ENCODE measurements at places on chromosomes 12 and 14.

DNA sequence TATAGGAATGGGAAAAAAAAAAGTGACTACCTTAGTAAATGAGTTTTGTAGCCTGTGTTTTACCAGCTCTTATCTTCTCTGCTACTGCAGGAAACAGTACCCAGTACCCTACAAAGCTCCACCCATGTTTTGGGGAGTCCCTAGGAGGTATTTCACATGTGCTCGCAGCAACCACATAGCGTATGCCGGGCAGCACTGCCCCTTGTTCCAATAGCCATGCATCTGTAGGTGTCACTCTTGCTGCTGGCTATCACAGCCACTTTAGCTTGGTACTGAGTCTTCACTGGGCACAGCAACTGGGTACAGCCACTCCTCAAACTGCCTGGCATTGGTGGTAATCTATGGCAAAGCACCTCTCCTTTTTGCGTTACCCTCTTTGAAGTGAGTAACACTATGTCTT, 2.0 kb upstream of the MDM1 start:
- peak; percentile 48 for DNase-seq

DNA sequence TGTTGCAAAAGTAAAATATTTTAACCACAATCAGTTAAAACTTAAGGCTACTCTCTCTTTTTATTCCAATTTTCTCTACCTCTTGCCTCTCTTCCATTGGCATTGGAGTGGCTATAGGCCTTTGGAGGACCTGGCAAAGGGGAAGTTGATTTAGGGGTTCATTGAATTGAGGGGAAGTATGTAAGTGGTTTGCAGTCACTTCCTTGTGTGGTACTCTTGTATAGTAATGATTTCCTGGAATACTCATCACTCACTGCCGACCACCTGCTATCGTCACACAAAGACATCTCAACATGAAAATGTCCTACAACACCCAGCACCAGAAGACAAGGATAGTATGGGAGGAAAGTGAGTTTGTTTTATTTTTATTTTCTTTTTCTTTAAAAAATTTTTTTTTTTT, 45.7 kb upstream of the CPM start:
- DNase-seq: peak; percentile 48

DNA sequence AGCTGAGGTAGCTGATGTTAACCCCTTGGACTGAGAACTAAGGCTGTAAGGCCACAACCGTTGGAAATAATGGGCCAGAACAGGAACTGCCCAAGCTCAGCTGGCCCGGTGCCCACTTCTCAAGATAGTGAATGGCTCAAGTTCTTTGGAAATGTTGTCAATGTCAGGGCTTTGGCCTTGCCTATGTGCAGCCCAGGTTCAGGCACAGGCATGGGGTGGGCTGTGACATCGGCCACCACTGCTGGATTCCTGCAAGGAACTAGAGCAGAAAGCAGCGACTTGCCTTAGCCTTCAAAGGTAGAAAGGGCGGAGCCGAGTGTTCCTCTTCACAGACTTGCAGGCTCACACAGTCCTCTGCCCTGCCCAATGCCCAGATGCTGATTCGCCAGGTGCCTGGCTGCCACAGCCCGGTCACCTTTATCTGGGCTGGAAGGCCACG, 291.2 kb downstream of the ZFP36L1 start:
- DNase-seq: peak; percentile 55

DNA sequence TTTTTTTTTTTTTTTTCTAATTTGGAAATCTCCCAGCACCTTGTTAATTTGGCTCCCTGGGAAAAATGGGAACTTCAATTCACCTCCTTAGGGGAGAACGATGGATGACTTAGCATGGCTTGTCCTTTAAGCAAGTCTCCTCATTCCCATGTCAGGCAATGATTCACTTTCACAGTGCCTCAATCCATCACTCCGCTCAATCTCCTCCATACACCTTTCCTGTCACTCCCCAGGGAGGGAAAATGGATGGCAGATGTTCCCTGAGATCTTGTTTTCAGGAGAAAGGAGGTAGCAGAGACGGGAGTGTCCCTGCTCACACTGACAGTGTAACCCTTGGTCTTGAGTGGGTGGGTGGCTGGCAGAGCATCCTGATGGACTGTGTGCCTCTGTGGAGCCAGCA, 51.0 kb downstream of the SLC8A3 start:
- DNase-seq: no peak

- no peak for DNase-seq
Observed at GRCh38 chr14:100537446-100538350, 49.5 kb downstream of the BEGAIN start.

- DNase-seq: no peak
Observed at GRCh38 chr14:102078831-102079699, 7.8 kb downstream of the HSP90AA1 start.

DNA sequence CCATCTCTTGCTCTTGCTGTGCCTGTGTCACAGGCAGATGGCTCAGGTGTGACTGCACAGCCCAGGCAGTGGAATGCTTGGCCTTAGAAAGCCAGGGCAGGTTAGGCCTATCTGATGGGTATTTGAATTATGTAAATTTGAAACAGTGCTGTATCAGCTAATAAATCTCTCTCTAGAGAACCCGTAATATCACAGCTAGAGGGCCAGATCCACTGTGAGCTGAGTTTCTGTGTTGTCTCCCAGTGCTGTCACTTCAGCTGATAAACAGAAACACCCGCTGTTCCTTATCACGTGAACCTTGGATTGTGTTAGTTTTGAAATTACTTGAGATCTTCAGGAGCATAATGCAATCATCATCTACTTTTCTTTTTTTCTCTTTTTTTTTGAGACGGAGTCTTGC, 21.5 kb upstream of the ALDH2 start:
- no peak for DNase-seq

GRCh38 chr12:126425264-126425663, 1360.0 kb downstream of the AACS start:
- DNase-seq: no peak

DNA sequence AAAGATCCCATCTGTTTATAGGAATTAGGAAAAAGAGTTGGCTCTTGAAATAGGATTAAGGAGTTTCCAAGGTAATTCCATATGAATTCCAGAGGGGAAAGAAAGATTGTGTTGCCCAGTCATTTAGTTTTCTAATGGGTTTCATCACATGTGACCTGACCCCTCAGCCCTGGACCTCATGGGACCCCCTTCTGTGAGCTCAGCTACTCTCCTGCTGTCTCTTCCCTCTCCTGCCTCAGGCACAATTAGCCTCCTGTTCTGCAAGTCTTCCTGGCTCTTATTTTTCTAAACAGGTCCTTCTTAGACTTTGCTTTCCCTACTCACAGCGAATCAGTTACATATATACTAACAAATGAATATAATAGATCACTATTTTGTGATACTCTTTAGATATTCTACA, 237.7 kb downstream of the TRHDE start:
- no peak for DNase-seq

- no peak for DNase-seq
Observed at GRCh38 chr12:90399357-90399756, 555.6 kb downstream of the CCER1 start.

DNA sequence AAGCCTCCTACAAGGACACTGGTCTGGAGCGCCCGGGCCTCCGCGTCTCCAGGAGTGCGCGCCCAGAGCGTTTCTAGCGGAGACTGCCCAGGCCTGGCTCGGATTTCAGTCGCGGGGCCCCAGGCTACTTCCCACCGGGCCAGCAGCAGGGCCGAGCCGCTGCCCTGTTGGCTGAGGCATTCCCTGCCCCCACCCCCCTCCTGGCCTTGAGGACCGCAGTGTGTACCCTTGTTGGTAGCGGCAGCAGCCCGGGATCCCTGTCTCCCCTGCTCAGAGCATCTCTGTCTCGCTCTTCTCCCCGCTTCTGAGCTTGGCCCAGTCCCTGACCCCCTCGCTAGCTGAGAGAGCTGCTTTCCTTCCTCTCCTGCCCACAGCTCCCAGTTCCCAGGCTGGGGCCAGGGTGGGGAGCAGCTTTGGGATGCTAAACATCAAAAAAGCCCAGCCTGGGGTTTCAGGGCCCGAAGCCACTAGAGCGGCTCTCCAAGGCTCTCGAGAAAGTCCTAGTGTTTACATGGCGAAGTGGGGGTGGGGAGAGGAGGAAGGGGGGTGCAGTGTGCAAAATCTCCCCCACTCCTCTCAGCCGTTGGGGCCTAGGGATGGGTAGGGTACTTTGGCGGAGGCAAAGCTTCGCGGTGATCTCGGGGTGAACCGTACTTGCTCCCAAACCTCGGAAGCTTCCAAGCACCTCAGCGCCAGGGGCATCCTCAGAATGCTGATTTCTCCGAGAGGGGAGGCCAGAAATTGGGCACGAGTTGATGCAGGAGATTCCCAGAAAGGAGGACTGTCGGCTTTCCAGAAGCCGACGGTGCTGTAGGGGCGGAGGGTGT, 6.4 kb downstream of the NKX2-1 start:
- no peak for DNase-seq

GRCh38 chr12:29610473-29611170, 113.1 kb upstream of the OVCH1 start:
- DNase-seq: peak; percentile 25
